ENCODE measurements at places on chromosomes 3 and 15.
A peak's percentile ranks its signal among the peaks of the same experiment; 100 is the strongest.

- peak; percentile 91 for DNase-seq
Observed at GRCh38 chr3:197297476-197298340, 704 bp downstream of the DLG1 start.

DNA sequence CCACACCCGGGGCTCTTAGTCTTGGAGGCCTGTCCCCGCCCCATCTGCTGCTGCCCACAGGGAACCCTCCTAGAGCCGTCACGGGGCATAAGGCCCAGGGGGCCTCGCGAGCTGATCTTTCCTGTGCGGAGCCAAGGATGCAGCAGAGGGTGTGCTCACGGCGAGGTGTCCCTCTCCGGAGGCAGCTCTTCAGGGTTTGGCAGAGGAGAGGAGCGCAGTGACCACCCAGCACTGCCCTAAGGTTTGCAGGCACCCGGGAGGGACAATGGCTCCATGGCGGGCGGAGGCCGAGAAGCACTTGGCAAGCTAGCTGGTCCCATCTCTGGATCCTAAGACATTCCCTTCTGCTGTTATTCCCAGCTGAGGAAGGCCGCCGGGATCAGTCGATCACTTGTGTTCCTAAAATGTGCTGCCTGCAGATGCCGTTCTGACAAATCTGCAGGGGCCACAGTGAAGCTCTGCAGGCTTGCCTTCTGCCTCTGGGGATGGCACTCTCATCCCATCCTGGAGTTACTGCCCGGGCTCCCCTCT is 47.4 kb upstream of the PCSK6 start:
- DNase-seq: no peak

GRCh38 chr15:66080717-66081398 is 172.7 kb downstream of the MEGF11 start:
- DNase-seq: no peak

- DNase-seq: no peak
Observed at GRCh38 chr15:62637574-62637897, 405.0 kb upstream of the TPM1 start.

All from putamen (tissue), 1 donor.